ENCODE measurements at places on chromosomes 3 and 15.

- no peak for DNase-seq
Measured at GRCh38 chr3:10193692-10194327, 29.1 kb downstream of the IRAK2 start.

DNA sequence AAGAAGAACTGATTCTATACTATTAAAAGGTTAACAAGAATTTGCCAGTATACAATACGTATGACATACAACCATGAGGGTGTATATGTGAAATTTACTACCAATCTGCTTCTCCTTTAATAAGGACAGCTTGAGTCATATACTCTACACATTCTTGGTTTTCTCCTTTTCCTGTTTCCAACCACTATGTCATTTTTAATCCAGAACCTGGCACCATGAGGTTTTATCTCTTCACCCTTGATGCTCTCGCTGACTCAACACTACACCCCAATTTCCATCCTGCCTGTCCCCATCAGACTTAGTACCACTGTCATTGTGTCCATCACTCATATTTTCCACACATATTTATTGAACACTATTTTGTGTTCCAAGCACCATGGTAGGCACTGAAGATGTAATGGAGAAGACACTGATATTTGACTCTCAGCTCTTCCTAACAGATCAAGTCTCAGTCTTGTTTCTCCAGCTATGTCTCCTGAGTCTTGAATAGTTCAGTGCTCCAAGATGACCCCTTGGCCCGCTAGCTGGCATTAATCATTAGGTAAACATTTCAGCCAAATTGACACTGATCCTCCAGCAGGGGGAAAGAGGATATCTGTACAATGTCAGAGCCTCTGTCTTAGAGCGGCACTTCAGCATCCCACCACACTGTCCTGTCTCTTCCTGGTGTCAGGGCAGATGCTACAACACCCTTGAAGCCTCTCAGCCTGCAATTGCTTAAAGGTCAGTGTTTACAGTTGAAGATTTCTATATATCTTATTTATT, 11.2 kb upstream of the COL8A1 start:
- DNase-seq, result no peak

DNA sequence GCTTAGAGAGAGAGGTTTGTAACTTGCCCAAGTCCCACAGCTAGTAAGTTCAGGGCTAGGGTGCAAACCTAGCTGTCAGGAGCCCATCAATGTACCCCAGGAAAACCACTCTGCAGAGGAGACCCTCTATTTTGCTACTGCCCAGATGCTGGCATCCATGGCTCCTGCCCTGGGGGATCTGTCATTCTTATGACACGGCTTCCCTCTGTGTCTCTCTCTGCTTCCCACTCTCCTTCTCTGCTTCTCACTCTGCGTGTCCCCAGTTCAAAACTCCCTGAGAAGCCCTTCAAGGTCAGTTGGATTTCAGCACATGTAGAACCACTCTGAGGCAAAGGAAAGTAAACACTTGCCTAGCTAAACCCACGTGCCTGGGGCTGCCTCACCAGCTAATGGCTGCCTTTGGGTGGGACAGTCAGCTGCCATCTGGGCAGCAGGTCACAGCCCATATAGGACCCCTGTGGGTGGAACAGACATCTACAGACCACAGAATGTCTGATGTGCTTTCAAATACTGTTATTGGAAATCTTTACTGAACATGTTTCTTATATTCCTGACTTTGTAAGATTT, 29.4 kb upstream of the SLCO2A1 start:
- no peak for DNase-seq

DNA sequence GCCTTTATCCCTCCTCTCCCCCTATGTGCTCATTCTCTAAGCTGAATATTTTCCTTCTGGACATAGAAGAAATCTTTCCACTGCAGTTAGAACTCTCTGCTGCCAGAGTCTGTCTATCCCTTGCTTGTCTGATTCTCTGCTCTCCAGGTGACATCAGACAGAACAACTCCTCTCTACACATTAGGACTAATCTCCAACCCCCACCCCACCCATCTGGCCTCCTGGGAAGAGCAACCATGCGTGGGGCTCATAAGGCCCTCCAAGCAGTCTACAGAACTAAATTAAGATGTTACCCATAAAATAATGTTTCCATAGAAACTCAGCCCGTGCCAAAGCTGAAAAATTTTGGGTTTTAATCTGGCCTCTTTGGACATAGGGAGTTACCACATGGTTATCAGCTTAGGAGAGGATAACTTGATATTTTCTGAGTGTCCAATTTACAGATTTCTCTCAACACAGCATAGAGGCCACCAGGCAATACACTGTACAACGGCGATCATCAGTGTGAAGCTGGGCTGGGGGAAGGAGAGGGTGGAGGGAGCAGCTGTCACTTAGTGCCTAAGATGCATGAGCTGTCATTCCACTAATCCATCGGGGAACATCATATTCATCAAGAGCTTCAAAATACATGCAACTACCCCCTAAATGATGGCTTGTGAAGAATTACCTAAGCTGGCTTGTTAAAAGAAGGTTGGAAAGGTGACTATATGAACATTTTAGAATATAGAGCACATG, 199.4 kb downstream of the CLSTN2 start:
- DNase-seq, result no peak

DNA sequence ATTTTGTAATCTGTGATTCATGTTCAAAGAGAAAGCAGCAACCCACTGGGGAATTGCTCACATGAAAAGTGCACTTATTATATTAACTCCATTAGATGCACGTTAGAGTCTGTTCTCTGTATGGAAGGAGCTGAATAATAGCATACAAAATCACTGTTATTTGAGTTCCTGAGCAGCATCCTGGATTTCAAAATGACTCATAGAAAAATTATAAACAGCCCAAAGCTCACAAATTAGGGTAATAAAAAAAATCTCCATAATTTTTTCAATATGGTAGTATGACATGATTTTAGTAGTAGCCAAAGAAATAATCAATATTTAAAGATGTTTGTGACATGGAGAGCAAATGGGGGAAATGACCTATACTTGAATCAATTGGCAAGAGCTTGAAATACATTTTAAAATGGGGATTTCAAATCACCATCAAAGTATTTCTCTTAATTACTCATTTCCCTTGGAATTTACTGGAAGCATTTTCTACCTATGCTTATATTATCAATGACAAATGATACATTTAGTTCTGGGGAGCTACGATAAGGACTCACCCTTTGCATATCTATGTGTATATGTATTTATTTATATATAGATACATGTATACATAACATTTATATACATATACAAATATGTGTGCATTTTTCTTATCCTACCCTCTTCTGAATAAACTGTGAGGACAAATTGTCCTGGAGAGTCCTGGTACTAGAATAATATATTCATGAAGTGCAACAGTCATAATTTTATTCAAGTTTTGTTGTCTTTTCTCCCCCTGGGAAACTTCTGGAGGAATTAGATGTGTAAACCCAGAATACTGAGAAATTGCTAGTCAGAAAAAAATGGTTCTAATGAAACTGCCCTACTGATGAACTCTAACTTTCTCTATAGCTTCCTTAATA, 116.3 kb downstream of the RPL22L1 start:
- no peak for DNase-seq

DNA sequence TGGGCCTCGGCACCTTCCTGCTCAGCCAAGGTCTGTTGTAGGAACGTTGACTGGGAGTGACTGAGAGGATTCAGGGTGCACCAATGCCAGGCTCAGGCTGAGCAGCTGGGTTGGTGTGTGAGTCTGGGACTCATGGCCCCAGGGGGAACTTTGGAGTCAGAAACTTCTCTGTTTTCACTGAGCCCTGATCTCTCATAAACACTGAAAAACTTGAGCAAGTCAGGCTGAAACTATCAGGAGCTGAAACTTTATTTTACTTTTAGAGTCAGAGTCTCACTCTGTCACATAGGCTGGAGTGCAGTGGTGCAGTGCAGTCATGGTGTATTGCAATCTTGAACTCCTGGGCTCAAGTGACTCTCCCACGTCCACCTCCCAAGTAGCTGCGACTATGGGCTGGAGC, 3.0 kb downstream of the TRAK1 start:
- DNase-seq, result no peak

- DNase-seq, result no peak
Measured at GRCh38 chr15:74535388-74536084, 5.5 kb upstream of the ARID3B start.

DNA sequence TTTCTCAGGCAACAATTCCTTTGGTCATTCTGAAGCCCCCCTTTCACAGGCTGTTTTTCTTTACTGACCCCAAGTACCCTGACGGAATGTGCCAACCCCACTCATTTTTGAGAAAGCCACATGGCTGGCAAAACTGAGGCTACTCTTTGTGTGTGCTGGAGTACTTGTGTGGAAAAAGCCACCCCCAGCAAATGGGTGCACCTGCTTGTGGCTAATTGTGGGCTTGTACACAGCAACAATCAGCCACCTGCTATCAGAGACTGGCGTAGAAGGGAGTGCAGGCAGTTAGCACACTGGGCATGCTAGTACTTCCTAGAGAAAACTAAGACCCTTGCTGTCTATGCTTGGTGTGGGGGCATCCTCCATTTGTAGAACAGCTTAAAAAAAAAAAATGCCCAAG, 110.1 kb upstream of the LMOD3 start:
- DNase-seq, result no peak

DNA sequence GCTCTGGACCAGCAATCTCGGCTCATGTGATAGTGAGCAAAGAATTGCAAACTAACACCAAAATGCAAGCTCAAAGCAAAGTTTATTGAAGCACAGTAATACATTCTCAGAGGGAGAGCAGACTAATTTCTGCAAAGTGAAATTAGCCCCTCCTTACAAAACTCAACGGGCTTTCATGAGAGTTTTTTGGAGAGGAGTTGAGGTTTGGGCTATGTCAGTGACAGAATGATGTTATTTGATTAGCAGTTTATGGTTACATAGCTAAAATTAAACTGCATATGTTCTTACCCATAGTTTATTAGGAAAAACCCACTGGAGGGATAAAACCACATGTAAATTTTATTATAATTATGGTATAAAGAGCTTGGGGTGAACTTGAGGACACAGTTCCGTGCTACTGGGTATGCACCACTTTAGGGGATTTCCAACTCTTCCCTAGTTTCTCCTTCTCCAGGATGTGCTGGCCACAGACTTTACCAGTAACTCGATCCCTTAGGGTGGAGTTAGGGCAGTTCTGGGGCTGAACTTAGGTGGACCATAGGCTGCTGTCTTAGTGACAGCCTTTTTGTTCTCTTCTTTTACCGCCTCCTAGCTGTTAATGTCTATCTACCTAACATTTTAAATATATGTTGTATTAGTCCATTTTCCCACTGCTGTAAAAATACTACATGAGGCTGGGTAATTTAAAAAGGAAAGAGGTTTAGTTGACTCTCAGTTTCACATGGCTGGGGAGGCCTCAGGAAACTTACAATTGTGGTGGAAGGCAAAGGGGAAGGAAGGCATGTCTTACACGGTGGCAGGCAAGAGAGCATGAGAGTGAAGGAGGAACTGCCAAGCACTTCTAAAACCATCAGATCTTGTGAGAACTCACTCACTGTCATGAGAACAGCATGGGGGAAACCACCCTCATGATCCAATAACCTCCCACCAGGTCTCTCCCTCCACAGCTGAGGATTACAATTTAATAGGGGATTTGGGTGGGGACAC, 8.9 kb upstream of the AADACL2 start:
- DNase-seq, result no peak

DNA sequence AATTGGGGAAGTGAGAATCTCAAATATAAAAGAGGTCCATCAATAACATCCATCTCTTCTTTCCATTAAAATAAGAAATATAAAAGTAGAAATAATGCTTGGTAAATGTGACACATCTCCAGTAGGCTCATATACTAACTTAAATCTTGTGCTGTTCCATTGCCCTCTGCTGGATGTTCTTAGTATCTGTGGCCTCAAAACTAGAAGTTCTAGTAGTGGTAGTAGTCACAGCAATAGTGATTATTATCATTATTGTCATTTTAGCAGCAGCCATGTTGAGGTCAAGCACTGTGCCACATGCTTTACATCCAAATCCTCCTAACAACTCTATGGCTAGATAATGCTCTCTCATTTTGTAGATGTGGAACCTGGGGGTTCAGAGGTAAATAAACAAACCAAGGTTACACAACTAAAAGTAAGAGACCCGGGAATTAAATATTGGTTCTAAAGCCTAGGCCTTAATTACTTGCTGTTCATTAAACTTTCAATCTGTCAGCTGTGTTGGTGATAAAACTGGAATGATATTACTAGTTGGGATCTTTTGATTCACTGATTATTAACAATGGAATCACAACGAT, 20.2 kb upstream of the BTLA start:
- DNase-seq, result no peak

DNA sequence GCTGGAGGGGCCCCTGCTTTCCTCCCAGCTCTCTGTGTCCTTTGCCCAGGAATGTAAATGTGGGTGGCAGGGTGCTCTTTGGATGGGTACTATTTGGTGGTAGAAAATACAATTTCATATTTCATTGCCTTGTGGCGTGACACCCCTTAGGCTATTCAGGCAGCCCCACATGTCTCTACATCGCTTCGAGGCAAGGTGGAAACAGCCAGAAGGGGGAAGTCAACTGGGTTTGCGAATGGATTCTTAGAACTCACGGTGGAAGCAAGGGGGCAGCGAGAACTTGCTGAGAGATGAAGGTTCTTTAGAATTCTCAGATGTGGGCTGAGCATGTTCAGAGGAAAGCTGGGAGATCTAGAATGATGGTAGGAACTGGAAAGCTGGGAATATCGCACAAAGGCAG, 25.3 kb downstream of the PLA2G4D start:
- no peak for DNase-seq

DNA sequence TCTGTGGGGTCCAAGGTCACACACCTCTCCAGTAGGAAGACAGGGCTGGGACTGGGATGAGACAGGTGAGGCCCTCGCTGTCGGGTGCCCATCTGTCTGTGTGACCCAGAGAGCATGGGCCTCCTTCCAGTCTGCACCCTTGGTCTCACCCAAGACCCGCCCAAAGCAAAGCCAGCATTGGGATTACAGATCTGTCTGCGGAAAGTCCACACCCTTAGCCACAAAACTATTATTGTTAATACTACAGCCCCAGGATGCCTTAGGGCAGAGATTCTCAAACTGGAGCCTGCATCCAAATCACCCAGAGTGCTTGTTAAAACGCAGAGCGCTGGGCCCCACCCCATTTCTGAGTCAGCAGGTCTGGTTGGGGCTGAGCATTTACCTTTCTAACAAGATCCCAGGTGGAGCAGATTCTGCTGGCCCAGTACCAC, 58.5 kb upstream of the ZNF148 start:
- DNase-seq, result no peak

DNA sequence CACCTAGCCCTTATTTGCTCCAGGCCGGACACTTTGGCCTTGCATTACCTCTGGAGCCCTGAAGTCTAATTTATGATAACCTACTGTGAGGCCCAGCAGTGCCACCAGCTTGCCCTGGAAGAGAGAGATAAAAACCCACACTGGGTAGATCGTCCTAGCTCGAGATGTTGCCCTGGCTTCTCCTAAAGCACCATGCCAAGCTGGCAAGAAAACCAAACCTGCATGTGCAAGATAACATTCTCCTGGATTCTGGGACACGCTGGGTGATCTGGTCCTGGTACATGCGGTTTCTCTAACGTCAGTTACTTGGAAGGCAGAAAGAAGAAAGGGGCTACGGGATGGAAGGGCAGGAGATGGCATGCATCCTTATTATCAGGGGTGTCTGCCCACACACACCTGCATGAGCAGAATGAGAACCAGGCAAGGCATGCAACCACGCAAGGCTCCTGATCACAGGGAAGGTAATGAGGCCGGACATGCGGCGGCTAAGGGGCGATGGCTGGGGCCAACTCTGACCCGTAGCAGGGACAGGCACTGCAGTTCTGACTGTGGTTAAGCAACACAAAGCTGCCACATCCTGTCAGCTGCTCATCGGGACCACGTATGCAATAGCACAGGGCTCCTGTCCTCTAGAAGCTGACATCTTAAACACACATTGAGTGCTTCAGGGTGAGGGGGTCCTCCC, 73.0 kb downstream of the OXNAD1 start:
- DNase-seq, result no peak

- no peak for DNase-seq
Measured at GRCh38 chr3:52076896-52077780, 20.8 kb upstream of the DUSP7 start.

Measured in stimulated activated CD4-positive, alpha-beta T cell treated with anti-CD3 and anti-CD28 coated beads, Interleukin-1b, Interleukin-23, amount 100 ng/mL, for 1 hour (primary cell).